ENCODE measurements at places on chromosomes 7 and 10.

- no peak for DNase-seq
Measured at GRCh38 chr10:121157998-121158397, 306.8 kb downstream of the WDR11 start.

GRCh38 chr7:138799336-138800000 is 1.5 kb upstream of the ATP6V0A4 start:
- DNase-seq, result no peak

DNA sequence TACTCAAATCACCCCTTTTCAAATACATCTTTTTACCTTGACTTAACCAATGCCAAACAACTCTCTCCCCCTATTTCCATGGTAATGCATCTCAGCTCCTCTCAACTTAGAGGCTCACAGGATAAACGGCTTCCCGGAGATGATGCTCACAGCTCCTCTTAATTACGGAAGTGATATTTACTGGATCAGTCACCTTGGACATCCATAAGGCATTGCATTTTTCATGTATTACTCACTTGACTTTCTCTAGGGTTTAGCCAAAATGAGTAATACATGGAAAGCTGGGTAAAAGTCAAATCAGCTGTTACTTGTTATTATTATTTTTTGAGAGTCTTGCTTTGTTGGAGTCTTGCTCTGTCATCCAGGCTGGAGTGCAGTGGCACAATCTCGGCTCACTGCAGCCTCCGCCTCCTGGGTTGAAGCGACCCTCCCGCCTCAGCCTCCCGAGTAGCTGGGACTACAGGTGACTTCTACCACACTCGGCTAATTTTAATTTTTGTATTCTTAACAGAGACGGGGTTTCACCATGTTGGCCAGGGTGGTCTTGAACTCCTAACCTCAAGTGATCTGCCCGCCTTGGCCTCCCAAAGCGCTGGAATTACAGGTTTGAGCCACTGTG is 73.3 kb upstream of the RHEB start:
- DNase-seq, result no peak

GRCh38 chr7:47441796-47442604 is 139.9 kb downstream of the TNS3 start:
- DNase-seq, result no peak

- no peak for DNase-seq
Measured at GRCh38 chr10:32189400-32190084, 133.3 kb upstream of the KIF5B start.

- no peak for DNase-seq
Measured at GRCh38 chr7:70392877-70393435, 739.0 kb upstream of the GALNT17 start.

GRCh38 chr10:35435824-35436223 is 99.5 kb downstream of the CCNY start:
- no peak for DNase-seq

- no peak for DNase-seq
Measured at GRCh38 chr7:157022681-157023588, 12.5 kb upstream of the MNX1 start.

DNA sequence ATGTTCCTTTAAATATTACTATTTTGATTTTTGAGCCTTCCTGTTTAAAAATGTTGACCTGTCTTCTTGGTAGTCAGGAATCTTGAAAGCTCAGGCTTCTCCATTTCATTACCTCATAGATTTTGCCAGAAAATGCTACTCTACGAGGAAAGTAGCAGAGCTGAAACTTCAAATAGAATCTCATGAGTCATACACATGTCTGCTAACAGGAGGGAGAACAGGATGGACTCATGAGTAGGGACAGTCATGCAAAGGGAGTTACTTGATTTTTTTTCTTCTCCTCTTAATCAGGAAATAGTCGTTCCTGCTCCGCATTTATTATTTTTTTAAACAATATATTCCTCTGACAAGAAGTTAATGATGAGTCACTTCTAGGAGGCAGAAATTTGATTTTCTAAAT is 37.0 kb upstream of the MINDY3 start:
- no peak for DNase-seq

GRCh38 chr7:13577566-13578145 is 411.8 kb downstream of the ETV1 start:
- no peak for DNase-seq

GRCh38 chr10:89207181-89207800 is at the start of gene CH25H:
TSS of gene CH25H (minus strand) at chr10:89207317. CDS start at chr10:89207292, 25 bp downstream.
- DNase-seq, result peak; percentile 33

- DNase-seq, result peak; percentile 90
Measured at GRCh38 chr7:23546897-23547572, 15.3 kb upstream of the TRA2A start.

DNA sequence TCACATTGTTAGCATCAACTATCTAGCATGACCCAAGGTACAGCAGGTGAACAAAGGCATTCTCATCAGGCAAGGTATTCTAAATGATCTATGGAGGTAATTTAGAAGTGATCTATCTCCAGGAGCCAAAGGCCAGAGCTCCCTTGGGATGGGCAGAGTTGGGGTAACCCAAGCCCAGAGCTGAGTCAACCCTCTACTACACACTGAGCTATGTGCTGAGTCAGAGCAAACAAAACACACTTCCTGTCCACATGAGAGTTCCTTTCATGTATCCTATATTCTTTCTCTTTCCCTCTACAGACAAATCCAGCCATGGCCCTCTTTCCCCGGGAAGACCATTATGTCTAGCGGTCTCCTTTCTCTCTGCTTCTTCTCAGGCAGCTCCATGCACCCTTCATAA is 68.2 kb upstream of the AGK start:
- no peak for DNase-seq
